ENCODE measurements at places on chromosomes 5 and 9.

DNA sequence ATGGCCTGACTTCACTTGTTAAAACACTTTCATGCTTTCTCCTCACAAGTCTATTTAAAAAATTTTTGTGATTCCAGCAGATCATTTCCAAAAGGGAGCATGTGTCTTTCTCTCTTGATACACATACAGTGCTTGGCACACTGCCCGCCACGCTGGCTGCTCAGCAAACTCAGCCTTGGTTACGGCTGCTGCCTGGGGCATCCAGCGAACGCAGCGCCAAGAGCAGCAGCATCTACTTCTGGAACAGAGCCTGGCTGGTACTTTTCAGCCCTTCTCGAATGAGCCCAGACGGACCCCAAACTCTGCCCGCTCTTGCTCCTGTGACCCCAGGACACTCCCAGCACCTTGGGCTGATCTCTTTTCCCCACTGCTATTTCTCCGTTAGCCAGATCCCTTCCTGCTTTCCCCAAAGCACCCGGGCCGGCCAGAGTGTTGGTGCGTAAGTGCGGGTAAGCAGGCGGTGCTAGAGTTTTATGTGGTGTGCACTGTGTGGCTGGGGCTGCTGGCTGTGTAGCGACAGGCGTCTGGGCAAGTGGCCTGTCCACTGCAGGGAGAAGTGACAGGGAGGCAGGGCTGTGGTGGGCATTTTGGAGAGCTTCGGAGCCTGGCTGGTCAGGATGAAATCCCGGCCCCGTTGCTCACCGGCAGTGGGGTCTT lies 73.2 kb downstream of the SH3PXD2B start:
- H3K27ac ChIP-seq: no peak overlapping the region
- H3K27me3 ChIP-seq: no peaks in the 10 kb centered on the region
- DNase-seq: no peak
- H3K4me3 ChIP-seq: no peak overlapping the region
- H3K36me3 ChIP-seq: no peaks in the 10 kb centered on the region

- H3K4me1 ChIP-seq: peaks cover 30% of the 10 kb centered on the region
- no peak overlapping the region for H3K27ac ChIP-seq
- peaks cover 17% of the 10 kb centered on the region for H3K36me3 ChIP-seq
These were observed 10.0 kb downstream of the SPARC start for GRCh38 chr5:151676719-151677118.

DNA sequence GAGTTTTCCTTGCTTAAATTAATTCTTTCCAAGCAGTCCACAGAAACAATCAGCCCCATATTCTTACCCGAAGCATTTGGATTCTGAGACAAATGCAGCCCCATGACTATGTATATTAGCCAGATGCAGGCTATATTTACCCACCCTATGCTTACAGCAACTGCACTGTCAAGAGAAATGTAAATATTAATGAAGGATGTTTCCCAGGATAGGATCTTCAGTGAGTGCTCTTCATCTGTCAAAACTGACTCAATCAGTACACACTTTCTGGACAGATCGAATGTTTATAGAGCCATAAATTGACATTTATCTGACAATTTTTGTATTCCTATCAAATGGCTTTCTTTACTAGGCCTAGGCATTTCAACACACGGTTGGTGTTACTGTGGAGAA lies 725.3 kb upstream of the SEMA6A start:
- H3K4me3 ChIP-seq: no peak overlapping the region
- no peak overlapping the region for H3K27ac ChIP-seq
- no peaks in the 10 kb centered on the region for H3K36me3 ChIP-seq
- no peaks in the 10 kb centered on the region for H3K27me3 ChIP-seq
- no peaks in the 10 kb centered on the region for H3K4me1 ChIP-seq
- no peak for DNase-seq

- no peaks in the 10 kb centered on the region for H3K4me1 ChIP-seq
- no peak overlapping the region for H3K4me3 ChIP-seq
- no peaks in the 10 kb centered on the region for H3K36me3 ChIP-seq
- H3K27me3 ChIP-seq: no peaks in the 10 kb centered on the region
- no peak for DNase-seq
These were observed 27.7 kb downstream of the FGF10 start for GRCh38 chr5:44361342-44362001.

DNA sequence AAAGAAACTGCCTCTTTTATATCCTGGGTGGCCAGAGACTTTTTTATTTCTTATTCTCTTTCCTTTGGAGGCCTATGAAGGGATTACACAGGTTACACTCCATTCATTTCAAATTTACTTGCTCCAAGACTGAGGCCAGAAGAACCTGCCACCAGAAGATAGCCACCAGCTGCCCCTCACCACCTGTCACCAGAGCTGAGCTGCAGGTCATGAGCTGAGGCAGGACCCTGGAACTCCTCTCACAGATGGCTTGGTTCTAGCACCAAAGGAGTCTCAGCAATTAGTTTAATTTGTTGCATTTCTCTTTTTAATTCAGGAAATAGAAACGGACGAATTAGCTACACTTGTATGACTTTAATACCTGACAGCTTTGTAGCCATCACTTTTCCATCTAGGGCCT lies 313.9 kb downstream of the SPOCK1 start:
- no peak overlapping the region for H3K4me3 ChIP-seq
- no peaks in the 10 kb centered on the region for H3K36me3 ChIP-seq
- no peak overlapping the region for H3K27ac ChIP-seq
- H3K4me1 ChIP-seq: no peaks in the 10 kb centered on the region
- DNase-seq: no peak

GRCh38 chr5:96432216-96433065 lies 607 bp downstream of the PCSK1 start:
- no peaks in the 10 kb centered on the region for H3K36me3 ChIP-seq
- H3K27ac ChIP-seq: no peak overlapping the region
- H3K4me1 ChIP-seq: no peaks in the 10 kb centered on the region
- H3K27me3 ChIP-seq: peaks cover 24% of the 10 kb centered on the region
- no peak overlapping the region for H3K4me3 ChIP-seq

DNA sequence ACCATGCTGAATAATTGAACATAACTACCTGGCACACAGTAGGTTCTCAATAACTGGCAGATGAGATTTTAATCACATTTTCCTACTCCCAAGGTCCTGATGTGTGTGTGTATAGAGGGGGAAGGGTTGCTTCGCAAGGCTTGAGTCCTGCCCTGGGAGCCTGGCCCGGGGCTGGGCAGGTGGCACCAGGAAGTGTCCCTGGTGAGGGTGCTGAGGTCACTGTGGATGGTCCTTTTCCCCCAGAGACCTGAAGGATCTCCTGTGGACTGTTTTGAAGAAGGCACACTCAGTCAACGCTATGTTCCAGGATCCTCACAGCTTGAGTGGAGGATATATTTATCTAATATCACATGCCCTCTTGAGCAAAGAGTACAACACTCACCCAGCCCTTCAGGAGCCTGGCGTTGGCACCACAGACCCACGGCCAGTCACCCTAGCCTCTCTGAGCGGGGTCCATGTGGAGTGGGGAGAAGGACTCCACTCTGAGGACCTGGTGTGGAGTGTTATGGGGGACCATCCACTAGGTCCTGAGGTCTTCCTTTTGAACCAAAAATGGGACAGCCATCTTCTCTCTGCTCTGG lies 177.8 kb downstream of the GABBR2 start:
- no peak overlapping the region for H3K4me3 ChIP-seq
- H3K27me3 ChIP-seq: peaks cover 14% of the 10 kb centered on the region
- H3K4me1 ChIP-seq: no peaks in the 10 kb centered on the region
- H3K36me3 ChIP-seq: no peaks in the 10 kb centered on the region
- DNase-seq: no peak

GRCh38 chr5:88925692-88926490 lies 42.9 kb upstream of the MEF2C start:
- no peak for DNase-seq
- H3K36me3 ChIP-seq: no peaks in the 10 kb centered on the region
- H3K27me3 ChIP-seq: no peaks in the 10 kb centered on the region
- no peak overlapping the region for H3K27ac ChIP-seq

DNA sequence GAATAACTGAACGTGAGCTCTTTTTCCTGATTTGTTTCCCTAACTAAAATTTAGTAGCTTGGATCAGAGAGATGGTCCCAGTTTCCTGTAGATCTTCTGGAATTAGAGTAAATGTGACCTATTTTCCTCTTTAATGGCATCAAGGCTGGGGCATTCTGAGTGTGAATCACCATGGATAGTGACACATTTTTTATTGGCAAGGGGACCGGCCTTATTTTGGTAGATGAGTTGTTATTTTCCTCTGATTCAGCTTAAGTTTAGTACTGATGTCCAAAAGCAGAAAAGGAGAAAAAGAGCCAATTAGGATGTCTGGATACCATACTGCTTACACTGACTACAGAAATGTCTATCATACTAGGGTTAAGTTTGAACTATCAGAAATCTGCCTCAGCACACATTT lies 68.1 kb downstream of the RNF38 start:
- DNase-seq: no peak
- no peak overlapping the region for H3K4me3 ChIP-seq
- H3K36me3 ChIP-seq: peaks cover 18% of the 10 kb centered on the region
- H3K27me3 ChIP-seq: no peaks in the 10 kb centered on the region
- H3K27ac ChIP-seq: no peak overlapping the region
- H3K4me1 ChIP-seq: no peaks in the 10 kb centered on the region

GRCh38 chr5:116046823-116047222 lies 14.6 kb downstream of the ARL14EPL start:
- no peaks in the 10 kb centered on the region for H3K27me3 ChIP-seq
- no peak for DNase-seq
- H3K27ac ChIP-seq: no peak overlapping the region
- no peaks in the 10 kb centered on the region for H3K36me3 ChIP-seq

GRCh38 chr9:109108318-109108717 lies 11.4 kb downstream of the TMEM245 start:
- no peaks in the 10 kb centered on the region for H3K27me3 ChIP-seq
- H3K4me3 ChIP-seq: no peak overlapping the region
- no peak for DNase-seq
- H3K27ac ChIP-seq: no peak overlapping the region

DNA sequence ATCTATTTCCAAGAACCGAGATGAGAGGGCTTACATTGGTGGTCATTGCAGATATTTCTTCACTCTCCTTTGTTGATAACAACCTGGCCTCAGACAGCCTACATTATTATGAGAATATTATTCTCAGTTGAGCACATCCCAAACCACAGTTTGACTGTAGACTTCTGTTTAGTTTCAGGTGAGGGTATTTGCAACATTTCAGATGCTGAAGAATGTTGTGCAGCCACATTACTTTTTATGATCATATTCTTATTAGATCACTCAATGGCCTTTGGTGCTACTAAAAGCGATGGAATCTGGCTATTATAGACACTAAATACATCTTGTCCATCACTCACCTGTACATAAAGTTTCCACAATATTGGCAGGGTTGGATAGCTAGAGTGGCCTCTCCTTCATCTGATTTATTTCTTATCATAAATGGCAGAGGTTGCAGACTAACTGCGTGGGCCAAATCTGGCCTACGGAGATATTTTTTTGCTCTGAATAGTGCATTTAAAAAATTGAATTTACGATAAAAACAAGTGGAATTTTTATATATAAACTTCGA lies 26.2 kb upstream of the RICTOR start:
- H3K27ac ChIP-seq: no peak overlapping the region
- no peaks in the 10 kb centered on the region for H3K4me1 ChIP-seq
- no peaks in the 10 kb centered on the region for H3K27me3 ChIP-seq
- no peak for DNase-seq
- no peaks in the 10 kb centered on the region for H3K36me3 ChIP-seq
- H3K4me3 ChIP-seq: no peak overlapping the region

DNA sequence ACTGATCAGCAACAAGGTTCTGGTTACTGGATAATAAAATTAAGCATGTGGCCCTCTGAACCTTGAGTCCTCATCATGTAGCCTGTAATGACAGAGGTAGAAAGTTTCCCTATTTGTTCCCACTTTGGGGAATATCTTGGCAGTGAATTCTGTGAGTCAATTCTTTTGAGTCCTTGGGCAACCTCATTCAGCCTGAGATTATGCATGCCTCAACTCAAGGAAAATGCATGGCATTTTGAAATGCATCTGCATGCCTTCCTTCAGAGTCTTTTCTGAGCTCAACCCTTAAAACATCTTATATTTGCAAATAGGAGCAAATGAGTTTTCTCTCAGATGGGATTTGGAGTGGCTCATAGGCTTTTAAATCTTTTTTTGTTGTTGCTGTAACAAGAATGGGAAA lies 218.1 kb upstream of the CD180 start:
- no peak overlapping the region for H3K27ac ChIP-seq
- no peaks in the 10 kb centered on the region for H3K36me3 ChIP-seq
- peaks cover under 1% of the 10 kb centered on the region for H3K4me1 ChIP-seq
- DNase-seq: no peak

- no peak for DNase-seq
- H3K27me3 ChIP-seq: no peaks in the 10 kb centered on the region
- no peaks in the 10 kb centered on the region for H3K36me3 ChIP-seq
- no peak overlapping the region for H3K4me3 ChIP-seq
These were observed 12.2 kb downstream of the TRAF1 start for GRCh38 chr9:120914396-120914795.

GRCh38 chr9:112135706-112136105 lies 39.4 kb downstream of the SUSD1 start:
- H3K4me1 ChIP-seq: no peaks in the 10 kb centered on the region
- peaks cover 11% of the 10 kb centered on the region for H3K36me3 ChIP-seq
- H3K4me3 ChIP-seq: no peak overlapping the region
- no peak for DNase-seq

- H3K27me3 ChIP-seq: no peaks in the 10 kb centered on the region
- peak overlapping the region; percentile 64 for H3K4me3 ChIP-seq
- H3K27ac ChIP-seq: peak overlapping the region; percentile 72
- DNase-seq: peak; percentile 60
These were observed 1.5 kb downstream of the PRRC2B start for GRCh38 chr9:131395157-131396098.

GRCh38 chr9:107778661-107779060 lies 289.1 kb upstream of the KLF4 start:
- no peak for DNase-seq
- H3K27ac ChIP-seq: no peak overlapping the region

- H3K4me1 ChIP-seq: no peaks in the 10 kb centered on the region
- no peak overlapping the region for H3K4me3 ChIP-seq
- no peak overlapping the region for H3K27ac ChIP-seq
- peak; percentile 21 for DNase-seq
- H3K36me3 ChIP-seq: no peaks in the 10 kb centered on the region
- H3K27me3 ChIP-seq: peaks cover 7% of the 10 kb centered on the region
These were observed 317.0 kb upstream of the ADCY2 start for GRCh38 chr5:7078901-7079300.

DNA sequence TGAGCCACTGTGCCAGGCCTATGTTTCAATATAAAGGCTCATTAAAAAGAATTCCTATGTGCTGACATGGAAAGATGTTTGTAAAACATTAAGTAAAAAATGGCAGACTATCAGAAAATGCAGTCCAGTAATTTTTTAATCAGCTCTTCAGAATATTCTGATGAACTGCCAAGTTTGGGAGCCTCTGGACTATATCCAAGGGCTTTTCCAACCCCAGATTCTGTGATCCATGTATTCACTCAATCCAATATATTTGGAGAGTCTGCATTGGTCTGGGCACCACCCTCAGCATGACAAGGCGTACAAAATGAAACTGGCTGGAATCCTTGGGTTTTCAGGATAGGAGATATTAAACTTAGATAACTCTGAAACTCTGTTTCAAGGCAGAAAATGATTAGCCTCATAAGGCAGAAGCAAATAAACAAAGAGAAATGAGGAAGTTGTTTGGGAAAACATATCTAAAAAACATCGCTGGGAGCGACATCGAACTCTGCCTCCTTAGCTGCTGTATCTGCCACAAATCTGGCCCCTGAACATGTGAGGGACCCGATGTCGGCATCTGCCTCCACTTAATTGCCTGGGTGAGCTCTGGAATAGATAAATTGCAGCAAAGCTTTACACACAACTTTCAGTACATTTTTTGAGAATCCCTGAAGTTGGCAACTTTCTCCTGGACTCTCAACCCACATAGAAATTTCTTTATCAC lies 14.4 kb downstream of the PDE6A start:
- no peak overlapping the region for H3K4me3 ChIP-seq
- H3K36me3 ChIP-seq: no peaks in the 10 kb centered on the region
- H3K27me3 ChIP-seq: no peaks in the 10 kb centered on the region
- DNase-seq: no peak

Measured in common myeloid progenitor, CD34-positive (primary cell).